ENCODE measurements at places on chromosomes 6 and 20. TPM values are rescaled to one million over a fixed set of nuclear protein-coding genes. Genes with fewer than 3 reads are reported as not detected.

GRCh38 chr6:140923048-140923447 lies 1209.7 kb upstream of the GJE1 start:
- no peak for DNase-seq

- DNase-seq, result no peak
Measured at GRCh38 chr6:42366999-42367352, 84.8 kb downstream of the TRERF1 start.

DNA sequence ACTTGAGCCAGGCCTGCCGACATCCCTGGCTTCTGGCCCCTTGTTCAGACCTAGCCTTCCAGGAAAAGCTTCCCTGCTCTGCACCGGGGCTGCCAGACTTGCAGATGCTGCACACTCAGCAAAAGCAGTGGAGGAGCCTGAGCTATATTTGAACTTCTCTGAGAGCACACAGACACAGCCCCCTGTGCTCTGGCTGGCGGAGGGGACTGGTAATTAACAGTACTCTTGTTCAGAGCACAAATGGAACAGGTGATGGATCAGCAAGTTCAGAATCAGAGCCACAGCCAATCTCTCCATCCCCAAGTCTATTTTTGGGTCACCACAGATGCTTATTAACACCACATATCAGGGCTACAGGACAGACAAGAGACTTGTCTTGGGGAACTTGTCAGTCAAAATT lies 27.6 kb upstream of the RIMS4 start:
- DNase-seq, result no peak

DNA sequence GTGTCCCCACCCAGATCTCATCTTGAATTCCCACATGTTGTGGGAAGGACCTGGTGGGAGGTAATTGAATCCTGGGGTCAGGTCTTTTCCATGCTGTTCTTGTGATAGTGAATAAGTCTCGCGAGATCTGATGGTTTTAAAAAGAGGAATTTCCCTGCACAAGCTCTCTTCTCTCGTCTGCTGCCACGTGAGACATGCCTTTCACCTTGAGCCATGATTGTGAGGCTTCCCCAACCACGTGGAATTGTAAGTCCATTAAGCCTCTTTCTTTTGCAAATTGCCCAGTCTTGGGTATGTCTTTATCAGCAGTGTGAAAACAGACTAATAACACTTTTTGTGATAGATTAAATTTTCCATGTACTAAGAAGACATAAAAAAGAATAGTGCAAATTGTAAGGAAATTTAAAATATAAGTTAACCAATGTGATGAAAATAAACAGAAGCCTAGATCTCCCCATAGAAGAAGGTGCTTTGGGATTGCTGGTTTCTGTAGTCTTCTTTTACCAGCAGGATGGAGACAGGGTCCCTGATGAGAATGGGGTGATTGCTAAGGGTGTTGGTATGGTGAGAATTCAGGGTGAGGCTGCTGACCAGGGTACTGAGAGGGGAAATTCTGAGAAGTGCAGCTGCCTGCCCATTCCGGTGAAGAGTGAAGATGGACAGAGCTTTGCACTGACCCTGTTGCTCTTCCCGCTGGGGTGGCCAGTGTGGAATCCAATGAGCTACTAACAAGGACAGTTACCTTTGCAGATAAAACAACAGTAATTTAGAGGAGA lies 50.7 kb downstream of the BMP2 start:
- DNase-seq, result peak; percentile 8

DNA sequence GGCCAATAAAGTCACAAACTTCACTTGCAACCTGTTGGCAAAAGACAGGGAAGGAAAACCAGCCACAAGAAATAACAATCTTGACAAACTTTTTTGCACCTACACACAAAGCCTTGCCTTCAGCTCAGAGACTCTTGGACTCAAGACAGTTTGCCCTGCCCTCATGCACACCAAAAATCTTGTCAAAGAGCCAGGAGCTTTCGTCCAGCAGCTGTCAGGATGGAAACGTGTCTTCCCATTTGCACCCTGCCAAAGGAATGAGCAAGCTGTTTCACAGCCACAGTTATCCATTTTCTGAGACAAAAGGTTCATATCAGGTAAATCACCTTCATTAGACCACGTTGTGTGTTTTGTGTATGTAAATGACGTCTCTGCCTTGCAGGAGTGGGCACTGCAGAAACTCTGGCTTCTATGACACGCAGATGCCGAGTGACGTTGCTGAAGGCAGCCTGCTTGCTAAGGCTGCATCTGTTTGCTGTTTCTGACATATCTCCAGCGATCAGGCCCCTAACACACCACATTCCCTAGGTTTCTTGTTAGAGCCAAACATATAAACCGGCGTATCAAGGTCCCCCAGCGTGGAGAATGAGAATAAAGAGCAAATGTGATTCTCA lies 193.4 kb downstream of the SYNDIG1 start:
- DNase-seq, result peak; percentile 10

- no peak for DNase-seq
Measured at GRCh38 chr20:35732644-35732982, 9.4 kb downstream of the RBM39 start.

DNA sequence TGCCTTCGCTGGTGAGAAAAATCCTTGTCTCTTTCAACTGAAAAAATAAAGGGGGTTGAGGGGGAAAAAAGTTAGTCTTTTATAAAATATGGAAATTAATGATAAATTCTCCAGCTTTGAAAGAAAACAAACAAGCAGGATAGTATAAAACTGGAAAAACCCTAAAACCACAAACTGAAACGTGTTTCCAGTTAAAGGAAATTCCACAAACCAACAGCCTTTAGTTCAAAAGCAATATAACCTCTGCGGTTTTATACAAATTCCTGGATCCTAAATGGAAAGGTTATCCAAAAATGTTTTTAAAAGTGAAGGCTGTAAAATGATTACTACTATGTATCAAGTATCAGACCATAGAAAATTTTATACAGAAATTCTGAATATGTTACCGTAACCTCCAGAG lies 55.6 kb downstream of the BMP5 start:
- DNase-seq, result no peak

GRCh38 chr6:148735989-148736388 lies 10.8 kb upstream of the UST start:
- no peak for DNase-seq

DNA sequence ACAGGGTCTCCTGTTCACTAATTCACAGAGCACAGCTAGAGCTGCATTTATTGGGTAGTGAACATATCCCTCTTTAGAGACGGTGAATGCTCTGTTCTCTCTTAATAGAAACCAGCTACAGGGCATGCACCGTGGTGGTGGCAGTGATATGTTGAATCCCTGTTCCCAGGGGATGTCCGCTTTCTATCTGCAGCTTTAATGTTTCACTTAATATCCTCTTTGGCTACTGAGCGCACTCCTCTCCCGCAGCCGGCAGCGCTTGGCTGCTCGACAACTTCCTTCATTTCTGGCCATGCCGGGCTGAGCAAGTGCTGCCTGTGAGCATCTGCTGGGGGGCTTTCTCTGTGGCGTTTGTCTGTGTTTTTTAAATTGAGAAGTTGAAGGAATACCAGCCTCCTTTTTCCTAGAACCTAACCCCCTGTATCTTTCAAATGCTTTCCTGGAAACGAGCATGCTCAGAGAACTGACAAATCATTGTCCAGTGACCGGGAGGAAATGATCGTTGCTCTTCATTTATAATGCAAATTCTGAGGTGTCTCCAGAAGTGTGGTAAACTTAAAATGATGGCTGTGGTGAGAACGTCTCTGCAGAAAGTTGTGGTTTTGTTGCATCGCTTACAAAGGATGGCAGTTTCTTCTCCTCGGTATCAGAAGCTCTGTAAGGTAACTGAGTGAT lies 297.9 kb downstream of the UTRN start:
- peak; percentile 36 for DNase-seq

DNA sequence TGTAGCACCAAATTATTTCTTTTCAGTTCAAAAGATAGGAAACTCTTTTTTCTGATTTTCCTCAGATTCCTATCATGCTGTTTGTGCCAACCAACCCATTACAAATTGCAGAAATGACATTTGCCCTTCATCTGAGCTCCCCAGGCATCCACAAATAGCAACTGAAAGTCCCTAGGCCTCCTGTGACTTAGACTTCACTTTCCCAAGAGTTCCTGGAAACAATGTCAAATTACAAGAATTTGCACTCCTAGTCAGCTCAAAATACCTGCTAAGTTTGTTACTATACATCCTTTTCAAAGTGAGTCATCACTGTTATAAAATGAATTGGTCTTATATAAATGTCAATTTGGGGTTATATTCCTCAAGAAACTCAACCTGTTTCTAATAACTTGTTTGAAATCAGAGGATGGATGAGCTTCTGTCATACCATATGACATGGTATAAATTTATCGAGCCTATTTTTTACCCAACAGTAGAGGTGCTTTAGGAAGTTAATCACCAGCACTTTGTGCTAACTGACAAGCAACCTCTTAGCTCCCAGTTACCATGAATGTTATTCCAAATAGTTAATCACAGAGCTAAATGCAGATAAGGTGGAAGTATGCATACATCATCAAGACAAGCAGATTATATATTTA lies 256.5 kb downstream of the HACE1 start:
- peak; percentile 7 for DNase-seq

GRCh38 chr6:5517796-5518195 lies 256.5 kb downstream of the FARS2 start:
- no peak for DNase-seq

DNA sequence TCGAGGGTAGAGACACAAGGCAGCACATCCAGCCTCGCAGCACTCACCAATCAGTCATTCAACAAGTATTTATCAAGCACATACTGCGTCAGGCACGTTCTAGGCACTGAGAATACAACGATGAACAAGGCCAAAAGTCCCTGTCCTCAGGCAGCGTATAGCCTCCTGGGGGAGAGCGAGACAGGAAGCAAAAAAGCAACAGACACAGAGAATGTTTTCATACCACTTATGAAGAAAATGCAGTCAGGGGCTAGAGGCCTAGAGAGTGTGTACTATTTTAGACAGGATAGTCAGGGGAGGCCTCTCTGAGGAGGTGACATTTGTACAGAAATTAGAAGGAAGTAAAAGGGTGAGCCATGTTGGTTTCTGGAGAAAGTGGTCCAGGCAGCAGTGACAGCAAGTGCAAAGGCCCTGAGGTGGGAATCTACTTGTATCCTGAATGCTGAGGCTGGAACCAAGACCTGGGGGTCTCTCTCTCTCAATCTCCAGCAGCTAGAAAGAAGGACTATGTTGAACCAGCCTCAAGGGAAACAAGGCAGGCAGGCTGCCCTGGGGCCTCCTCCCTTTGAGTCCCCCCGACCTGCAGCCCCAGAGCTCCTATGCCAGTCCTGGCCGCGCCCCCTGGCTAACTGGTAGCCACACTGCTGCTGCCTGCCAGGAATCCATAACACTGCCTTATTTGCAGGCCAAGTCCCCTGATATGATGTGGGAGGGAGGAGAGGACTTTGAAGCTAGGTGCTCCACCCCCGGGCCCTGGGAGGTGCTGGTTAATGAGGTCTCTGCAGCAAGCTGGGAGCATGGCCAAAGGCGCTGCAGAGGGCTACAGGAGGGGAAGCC lies 151.2 kb downstream of the GRM4 start:
- DNase-seq, result no peak

DNA sequence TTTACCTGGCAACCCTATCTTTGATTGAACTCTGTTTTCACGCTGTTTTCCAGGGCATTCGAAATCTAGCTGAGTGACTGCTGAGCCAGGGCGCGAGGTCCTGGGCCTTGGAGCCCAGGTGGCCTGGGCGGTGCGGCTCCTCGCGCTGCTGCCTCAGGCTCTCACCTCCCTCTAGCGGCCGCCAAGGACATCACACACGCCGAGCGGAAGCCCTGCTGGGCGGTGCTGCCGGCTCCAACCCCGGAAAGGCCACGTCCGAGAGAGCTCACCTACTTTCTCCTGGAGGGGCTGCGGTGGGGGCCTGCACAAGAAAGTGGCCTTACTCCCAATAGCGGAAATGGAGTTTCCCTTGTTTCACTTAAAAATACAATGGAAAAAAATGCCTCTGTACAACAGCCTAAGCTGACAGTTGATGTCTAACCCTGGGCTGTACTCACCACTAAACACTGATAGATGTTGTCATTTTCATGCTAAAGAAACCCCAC lies 77.7 kb downstream of the ELOVL4 start:
- peak; percentile 37 for DNase-seq

DNA sequence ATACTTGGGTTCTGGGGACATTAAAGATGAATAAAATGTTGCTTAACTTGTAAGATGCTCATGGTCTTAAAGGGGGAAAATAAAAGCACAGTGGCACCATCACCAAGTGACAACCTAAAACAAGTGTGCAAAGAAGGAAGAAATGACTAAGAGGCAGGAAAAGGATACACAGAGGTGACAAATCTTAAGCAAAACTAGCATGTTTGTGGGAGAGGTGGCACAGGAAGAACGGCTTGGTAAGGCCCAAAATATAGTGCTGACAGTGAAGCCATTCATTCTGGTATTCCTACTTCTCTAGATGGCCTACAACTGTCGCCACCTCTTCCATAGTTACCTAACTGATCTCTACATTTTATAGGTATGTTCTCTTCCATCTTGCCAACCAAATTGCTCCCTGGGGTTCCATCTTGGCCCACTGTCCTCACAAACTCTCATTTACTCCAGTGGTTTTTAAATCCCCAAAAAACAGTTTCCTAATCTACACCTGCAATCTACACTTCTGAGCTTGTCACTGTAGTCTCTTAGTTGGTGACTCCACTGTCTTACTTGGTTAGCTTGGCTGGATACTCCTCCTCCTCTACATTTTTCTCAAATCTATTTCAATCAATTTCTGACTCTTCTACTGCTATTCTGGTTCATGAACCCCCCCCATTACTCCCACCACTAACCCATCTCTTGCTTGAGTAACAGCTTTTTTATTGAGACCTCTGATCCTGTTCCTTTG lies 33.5 kb downstream of the FAM8A1 start:
- no peak for DNase-seq

DNA sequence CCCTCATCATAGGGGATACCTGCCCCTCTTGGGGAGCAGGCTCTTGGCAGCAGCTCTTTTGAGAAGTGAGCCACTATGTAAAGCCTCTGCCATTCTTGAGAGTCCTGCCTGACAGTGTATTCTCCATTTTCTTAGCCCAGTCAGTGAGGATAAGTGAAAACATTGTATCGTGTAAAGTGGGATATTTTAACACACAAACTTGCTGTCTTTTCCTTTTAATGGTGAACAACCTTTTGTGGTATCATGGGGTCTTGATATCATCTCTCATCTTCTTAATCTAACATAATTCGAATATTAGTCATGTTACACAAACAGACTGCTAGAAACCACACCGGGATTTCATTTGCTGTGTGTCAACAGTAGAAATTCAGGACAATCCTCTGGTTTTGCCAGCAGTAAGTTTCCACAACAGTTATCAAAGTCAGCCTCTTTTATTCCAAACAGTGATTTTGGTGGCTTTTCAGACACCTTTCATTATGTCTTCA lies 136.2 kb downstream of the HIVEP1 start:
- peak; percentile 91 for DNase-seq

Gene SSTR4
- total RNA-seq, result not detected

Gene CST2
- total RNA-seq, result 1.7 TPM

Gene ARMH2
- not detected for total RNA-seq

Gene RAB22A
- total RNA-seq, result 18.8 TPM

Gene C6orf141
- 0.55 TPM for total RNA-seq

Gene NHSL1
- total RNA-seq, result 28.7 TPM

Gene IMPG1
- not detected for total RNA-seq

Gene GSTA1
- 0.38 TPM for total RNA-seq

Gene CST4
- not detected for total RNA-seq

Gene CPNE5
- total RNA-seq, result 0.29 TPM

Gene PET117
- 10.7 TPM for total RNA-seq

Gene SPDEF
- 0.14 TPM for total RNA-seq

Gene PLAGL1
- total RNA-seq, result 20.3 TPM

Gene BRPF3
- 28.8 TPM for total RNA-seq

Gene PNPLA1
- total RNA-seq, result not detected

Gene DZANK1
- 3.0 TPM for total RNA-seq

Gene GNMT
- total RNA-seq, result 0.68 TPM

Gene PTGIS
- 1.9 TPM for total RNA-seq

Gene GSTA4
- total RNA-seq, result 10.9 TPM
